ENCODE measurements at places on chromosomes 5 and 9.
A peak's percentile ranks its signal among the peaks of the same experiment; 100 is the strongest.

- DNase-seq, result no peak
These were observed 553.1 kb upstream of the TUSC1 start for GRCh38 chr9:26231391-26231790.

GRCh38 chr5:175880213-175880612 is 8.8 kb downstream of the CPLX2 start:
- no peak for DNase-seq

GRCh38 chr5:113162770-113163169 is 186.2 kb downstream of the DCP2 start:
- DNase-seq, result no peak

DNA sequence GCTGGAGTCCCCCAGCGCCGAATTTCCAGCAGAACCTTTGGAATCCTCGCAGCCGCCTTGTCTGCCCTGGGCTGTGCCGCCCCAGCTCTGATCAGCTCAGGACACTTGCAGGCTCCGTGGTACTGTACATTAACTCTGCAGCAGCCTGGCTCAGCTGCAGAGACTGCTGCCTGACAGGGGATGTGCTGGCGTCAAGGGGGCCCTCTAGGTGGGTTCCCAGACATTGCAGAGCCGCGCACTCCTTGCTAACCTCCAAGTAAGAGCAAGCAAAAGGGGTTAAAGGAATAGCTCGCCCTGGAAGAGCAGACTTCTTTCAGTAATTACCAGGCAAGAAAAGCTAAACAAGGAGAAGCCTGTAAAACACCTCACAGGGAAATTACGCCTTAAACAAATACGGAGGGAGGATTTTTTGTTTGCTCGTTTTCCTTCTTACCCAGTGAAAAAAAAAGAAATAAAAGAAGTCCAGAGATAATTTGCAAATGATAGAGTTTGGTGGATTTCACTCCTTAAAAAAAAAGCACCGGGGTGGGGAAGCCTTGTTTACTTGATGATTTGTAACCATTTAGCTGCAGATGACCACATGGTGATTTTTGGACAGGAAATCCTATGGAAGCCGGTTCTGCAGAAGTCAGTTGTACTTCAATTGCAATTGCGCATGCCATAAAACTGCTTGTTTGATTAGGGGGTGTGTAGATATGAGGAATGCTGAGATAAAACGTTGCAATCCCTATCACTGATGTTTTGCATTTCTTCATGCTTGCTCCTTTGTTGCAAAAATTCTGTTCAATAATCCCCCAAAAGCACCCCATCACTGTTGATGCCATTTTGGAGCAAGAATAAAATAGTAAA is 305.8 kb downstream of the PDE4D start:
- no peak for DNase-seq

DNA sequence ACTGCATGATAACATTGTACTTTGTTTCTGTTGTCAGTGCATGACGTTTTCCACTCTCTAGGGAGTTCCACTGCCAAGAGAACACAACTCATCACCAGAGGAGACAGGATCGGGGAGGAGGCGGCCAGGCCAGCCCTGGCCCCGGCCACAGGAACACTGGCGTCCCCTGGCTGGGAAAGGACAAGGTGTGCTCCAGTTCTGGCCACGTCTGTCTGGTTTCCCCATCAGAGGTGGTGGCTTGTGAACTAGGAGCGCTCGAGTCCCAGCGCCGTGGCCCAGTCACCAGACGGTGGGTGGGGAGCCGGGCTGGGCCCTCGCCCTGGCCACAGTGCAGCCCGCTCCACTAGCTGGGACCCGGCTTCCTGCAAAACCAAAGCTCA is 211.9 kb upstream of the IRX4 start:
- no peak for DNase-seq

DNA sequence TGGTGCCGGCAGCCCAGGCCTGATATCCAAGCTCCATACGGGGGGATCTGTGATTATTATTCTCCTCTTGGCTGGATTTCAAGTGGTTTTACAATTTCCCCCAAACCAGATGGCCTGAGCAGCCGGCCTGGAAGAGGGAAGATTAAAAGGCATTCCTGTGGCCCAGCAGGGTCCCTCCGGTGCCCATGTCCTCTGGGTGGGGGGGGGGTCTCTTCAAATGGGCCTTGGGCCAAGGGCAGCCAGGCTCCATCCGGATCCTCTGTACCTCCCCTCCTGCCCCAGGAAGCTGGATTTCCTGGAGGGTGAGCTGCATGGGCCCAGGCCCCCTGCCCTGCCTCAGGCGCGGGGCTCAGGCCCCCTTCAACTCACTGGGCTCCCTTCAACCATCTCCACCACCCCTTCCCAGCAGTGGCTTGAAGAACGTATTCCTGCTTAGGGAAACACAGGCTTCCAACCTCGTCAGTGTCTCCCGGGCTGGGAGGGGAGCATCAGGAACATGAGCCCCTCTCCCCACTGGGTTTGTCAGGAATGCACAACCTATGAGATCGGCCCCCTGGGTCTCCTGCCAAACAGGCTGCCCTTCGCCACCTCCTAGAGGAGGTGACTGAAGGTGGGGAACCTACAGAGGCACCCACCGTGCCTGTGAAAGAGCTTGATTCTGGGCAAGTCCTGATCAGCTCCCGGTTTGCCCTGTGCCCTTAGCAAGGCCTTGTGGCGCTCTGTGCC is 62.9 kb upstream of the ORM1 start:
- no peak for DNase-seq

- no peak for DNase-seq
These were observed 220.0 kb downstream of the CACNA1B start for GRCh38 chr9:138097501-138097991.

GRCh38 chr9:7209990-7210389 is 452.2 kb downstream of the KDM4C start:
- DNase-seq, result no peak

DNA sequence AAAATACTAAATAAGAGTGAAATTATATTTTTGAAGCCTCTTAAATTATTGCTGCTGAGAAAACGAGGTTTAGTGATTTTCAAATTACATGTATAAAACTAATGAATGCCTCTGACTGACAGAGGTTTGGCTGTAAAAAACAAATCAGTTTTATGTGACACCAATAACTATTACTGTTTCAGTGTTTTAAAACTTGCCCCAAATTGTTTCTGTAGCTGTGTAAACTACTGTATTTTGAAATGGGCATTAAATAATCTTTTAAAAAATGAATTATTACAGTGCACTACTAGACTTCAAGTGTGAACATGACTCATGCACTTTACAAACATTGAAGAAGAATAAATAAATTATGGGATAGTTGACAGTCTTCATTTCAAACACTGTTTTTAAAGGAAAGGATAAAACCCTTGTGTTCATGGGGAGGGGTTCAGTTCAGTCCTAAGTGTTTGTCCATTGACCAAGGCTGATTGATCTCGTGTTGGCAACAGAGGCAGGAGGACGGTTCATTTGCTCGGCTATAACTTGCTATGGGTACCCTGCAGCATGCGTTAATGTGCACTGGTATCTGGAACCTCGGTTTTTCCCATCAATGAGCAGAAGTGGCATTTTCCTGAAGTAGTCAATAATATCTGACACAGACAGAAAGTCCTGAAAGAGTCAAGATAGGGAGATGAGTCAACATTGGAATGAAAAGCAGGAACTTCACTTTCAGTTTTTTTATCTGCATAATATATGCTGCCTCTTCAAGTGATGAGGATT is 15.6 kb downstream of the C5orf58 start:
- no peak for DNase-seq

- DNase-seq, result peak; percentile 61
These were observed 580 bp downstream of the ERAP1 start for GRCh38 chr5:96807075-96807654.

DNA sequence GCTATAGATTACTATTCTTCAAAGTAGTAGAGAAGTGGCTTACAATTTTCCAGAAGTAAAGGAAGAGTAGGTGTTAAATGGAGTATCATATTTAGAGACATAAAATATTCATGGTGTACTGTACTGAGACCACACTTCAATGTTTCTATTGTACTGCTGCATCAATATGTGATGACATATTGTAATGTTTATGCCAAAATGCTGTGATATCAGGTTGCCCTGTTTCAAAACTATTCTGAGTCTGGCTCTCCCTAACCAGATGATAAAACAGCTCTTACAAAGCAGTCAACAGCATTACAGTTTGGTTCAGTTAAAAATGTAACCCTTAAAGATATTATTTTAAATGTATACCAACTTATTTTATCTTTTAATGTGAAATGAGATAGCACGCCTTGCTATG is 30.8 kb upstream of the ACOT12 start:
- no peak for DNase-seq

DNA sequence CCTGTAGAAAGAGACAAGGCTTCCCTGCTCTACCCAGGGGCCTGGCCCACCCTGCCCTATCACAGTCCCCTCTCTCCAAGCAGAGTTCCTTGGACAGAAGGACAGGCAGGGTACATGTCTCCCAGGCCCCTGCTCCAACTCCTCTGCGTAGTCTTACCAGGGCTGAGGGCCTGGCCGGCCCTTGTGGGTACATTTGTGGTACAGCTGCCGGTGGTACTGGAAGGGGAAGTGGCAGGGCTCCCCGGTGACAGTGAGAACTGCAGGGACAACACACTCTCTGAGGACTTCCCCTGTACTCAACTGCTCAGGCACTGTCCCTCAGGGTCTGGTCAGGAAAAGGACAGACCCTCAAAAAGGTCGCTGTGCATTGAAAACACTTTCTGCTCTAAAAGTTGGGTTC is 3.6 kb downstream of the F12 start:
- DNase-seq, result no peak

- no peak for DNase-seq
These were observed 79.4 kb downstream of the ZNF366 start for GRCh38 chr5:72427488-72428437.

DNA sequence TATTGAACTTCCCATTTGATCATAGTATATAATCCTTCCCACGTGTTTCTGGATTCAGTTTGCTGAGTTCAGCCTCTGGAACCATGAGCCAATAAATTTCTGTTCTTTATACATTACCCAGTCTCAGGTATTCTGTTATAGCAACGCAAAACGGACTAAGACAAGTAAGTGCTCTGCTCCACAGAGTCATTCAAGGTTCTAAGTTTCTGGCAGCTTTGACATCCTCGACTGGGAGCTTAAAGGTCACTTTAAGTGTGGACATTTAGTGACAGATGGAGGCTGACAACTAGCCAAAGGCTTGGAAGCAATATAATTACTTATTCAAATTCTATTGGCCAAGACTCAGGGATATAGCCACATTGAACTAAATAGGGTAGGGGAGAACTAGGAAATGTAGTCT is 177.7 kb upstream of the RASEF start:
- DNase-seq, result no peak

- DNase-seq, result no peak
These were observed 44.1 kb upstream of the OLFM1 start for GRCh38 chr9:135043345-135043744.

- DNase-seq, result no peak
These were observed 63.3 kb downstream of the PLPP1 start for GRCh38 chr5:55471468-55471867.

GRCh38 chr9:113568571-113569321 is 105.2 kb downstream of the RGS3 start:
- DNase-seq, result no peak

- no peak for DNase-seq
These were observed 160.4 kb upstream of the MPDZ start for GRCh38 chr9:13439685-13440476.

GRCh38 chr9:109092587-109092986 is 27.2 kb downstream of the TMEM245 start:
- DNase-seq, result no peak

DNA sequence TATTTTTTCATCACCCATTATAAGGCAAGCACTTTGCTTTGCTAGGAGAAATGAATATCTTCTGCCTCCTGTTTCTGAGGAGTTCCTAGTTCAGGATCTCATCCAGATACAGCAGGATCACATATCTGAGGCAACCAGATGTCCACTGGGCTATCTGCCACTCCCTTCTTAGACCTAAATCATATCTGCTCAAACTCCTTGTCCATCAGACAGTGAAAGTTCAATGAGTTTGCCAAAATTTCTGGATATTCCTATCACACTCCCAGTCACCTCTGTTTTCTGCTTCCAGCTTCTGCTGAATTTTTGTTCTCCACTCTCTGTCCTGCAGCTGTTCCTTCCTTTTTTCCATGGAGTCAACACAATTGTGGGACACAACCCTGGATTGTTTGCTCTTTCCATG is 54.2 kb upstream of the BASP1 start:
- DNase-seq, result no peak

GRCh38 chr5:94771742-94772141 is 153.3 kb downstream of the SLF1 start:
- DNase-seq, result no peak

- no peak for DNase-seq
These were observed 12.9 kb downstream of the YTHDC2 start for GRCh38 chr5:113526421-113526820.

DNA sequence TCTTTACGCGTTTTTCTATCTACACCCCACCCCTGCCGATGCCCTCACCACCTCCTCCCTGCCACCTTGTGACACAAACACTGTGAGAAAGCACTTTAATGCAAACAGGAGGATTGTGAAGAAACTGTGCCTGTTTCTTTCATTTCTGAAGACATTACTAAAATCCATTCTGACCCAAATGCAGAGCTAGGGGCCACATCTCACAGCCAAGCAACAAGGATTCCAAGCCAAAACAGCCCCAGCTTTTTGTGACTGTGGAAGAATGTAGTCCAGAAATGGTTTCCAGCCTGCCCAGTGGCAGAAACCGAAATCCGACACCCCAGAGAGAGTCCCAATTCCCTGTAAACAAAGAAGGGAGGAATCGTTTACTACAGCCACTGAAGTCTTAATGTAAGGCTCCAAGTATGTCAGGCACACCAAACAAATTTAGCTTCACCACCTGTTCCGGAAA is 190.9 kb downstream of the TTC39B start:
- DNase-seq, result no peak

- no peak for DNase-seq
These were observed 1767.0 kb downstream of the MAT2B start for GRCh38 chr5:165272436-165272835.

DNA sequence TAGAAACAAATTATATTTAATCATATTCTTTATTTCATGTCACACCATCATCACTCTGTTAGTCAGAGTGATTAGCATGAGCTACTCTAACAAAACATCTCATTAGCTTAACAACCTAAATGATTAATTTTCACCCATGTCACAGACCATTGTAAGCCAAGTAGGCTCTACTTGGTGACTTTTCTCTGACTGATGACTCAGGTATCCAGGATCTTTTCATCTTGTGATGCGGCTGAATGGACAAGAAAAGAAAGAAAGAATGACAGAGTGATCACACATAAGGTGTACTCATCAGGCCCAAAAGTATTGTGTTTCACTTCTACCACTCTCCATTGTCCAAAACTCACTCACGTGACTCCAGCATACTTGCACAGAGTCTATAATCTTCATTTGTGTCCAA is 299.3 kb downstream of the ANXA1 start:
- DNase-seq, result no peak

- no peak for DNase-seq
These were observed 188.7 kb upstream of the MRPS30 start for GRCh38 chr5:44619875-44620610.

- DNase-seq, result no peak
These were observed 93.5 kb upstream of the TNPO1 start for GRCh38 chr5:72722792-72723452.

DNA sequence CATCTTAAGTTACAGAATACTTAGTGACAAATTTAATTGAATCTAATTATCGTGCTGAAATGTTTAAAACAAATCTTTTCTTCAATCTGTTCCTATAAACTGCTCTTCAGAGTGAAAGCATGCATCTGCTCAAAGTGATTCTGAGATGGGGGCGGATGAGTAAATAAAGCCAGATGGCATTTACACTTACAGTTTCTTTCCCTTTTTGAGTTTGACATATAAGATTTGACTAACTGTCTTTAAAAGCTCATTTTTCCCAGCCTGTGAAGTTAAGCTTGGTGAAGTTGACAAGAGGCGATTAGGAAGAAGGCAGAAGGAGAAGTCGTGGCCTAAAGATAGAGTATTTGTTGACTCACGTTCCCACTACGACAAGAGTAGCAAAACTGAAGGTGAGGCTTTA is 137.4 kb downstream of the LPAR1 start:
- DNase-seq, result no peak

GRCh38 chr9:7139886-7140285 is 382.1 kb downstream of the KDM4C start:
- DNase-seq, result no peak
